NCI-H1930 (cell line): ENCODE measurements at places on chromosomes 5 and 9.

DNA sequence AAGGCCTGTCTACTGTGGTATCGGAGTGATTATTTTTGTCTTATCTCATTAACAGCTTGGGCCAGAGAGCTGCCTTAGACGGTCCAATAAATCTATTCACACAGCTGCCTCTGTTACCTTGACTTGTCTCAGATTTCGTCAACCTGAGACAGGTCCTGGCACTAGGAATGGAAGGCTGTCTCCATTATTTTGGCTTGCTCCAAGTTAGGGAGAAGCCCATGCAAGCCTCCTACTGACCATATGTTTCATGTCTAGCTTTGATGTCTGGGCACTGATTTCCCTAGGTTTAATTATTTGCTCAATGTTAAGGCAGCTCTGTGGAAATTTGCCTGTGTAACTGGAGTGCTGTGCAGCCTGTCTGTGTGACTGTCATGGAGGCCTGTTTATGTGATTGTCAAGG is 12.4 kb upstream of the RALGPS1 start:
- DNase-seq: no peak

DNA sequence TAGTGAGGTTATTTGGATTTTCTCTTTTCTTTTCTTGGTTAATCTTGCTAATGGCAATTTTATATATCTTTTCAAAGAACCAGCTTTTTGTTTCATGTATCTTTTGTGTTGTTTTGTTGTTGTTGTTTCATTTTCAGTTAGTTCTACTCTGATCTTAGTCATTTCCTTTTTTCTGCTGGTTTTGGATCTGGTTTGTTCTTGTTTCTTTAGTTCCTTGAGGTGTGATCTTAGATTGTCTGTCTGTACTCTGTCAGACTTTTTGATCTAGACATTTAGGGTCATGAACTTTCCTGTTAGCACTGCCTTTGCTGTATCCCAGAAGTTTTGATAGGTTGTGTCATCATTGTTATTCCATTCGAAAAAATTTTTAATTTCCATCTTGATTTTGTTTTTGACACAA is 399.7 kb downstream of the TLE1 start:
- DNase-seq: no peak

- DNase-seq: no peak
Observed at GRCh38 chr5:168706655-168707069, 127.5 kb upstream of the PANK3 start.

DNA sequence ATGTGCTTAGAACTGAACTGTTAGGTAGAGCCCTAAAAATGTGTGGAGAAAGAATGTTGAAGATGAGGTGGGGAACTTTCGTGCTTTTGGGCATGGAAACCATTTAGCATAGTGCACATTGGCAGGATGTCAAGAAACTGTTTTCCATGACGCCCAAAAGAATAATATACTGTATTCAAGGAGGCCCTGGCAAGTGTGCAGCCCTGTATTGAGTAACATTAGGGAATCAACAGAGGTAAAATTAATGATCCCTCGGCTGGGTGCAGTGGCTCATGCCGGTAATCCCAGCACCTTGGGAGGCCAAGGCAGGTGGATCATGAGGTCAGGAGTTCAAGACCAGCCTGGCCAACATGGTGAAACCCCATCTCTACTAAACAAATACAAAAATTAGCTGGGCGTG is 20.9 kb upstream of the PLIN2 start:
- no peak for DNase-seq

GRCh38 chr9:13735181-13735580 is 455.7 kb upstream of the MPDZ start:
- no peak for DNase-seq
